ENCODE measurements at places on chromosomes 3 and 15. TPM values are rescaled to one million over a fixed set of nuclear protein-coding genes. Genes with fewer than 3 reads are reported as not detected.

DNA sequence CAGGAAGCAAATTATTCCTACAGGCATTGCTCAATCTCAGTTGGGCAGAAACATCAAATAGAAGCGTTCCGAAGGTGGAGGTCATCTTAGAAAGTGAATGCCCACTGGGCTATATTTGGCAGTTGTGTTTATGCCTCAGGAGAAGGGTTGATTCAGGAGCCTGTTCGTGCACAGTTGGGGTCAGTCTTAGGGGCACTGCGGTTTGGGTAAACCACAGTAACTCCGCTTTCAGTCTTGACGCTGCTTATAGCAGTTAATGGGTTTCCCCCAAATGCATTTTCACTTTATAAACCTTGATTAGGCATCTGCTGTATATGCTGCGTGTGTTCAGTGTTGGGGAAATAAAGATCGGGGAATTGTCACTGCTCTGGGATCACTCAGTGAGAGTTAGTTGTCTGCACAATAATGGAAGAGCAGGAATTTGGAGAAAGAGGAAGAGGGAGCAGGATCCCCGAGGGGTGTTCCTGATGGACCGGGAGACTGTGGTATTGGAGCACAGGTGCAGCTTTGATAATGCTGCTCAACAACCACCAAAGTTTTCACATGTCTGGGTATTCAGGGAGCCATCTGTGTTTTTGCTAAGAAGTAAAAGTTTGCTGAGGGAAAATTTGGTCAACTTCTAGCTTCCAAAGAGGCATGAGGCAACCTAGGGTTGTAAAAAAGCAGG is 124.3 kb upstream of the EIF1B start:
- no peak overlapping the region for H3K4me3 ChIP-seq
- DNase-seq: no peak
- H3K27ac ChIP-seq: no peak overlapping the region
- H3K4me1 ChIP-seq: peaks cover 4% of the 10 kb centered on the region
- H3K36me3 ChIP-seq: peaks cover 9% of the 10 kb centered on the region

DNA sequence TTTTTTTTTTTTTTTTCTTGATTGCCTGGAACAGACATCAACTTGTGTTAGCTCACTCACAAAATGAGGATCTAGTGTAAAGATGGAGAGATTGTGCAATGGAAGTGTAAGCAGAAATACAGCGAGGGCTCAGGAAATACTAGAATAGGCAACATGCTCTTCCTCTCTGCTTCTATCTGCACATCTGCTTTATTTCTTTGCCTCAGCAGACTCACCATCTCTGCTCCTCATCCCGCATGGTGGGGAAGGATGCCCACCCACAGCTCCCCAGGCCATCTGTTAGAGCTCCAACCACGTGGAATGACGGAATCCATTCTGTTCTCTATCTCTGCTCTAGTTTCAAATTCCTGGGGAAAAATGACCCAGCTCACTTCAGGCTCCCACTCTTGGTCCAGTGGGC is 128.0 kb upstream of the ADAMTS9 start:
- H3K36me3 ChIP-seq: no peaks in the 10 kb centered on the region
- H3K4me3 ChIP-seq: no peak overlapping the region
- no peak for DNase-seq
- H3K4me1 ChIP-seq: peaks cover 4% of the 10 kb centered on the region
- H3K27ac ChIP-seq: peak overlapping the region; percentile 67

- H3K4me3 ChIP-seq: no peak overlapping the region
- no peaks in the 10 kb centered on the region for H3K27me3 ChIP-seq
- H3K4me1 ChIP-seq: peaks cover 17% of the 10 kb centered on the region
- H3K36me3 ChIP-seq: no peaks in the 10 kb centered on the region
- H3K27ac ChIP-seq: no peak overlapping the region
These were observed 111.0 kb downstream of the RFTN1 start for GRCh38 chr3:16402451-16402850.

The HIGD2B gene
- not detected for total RNA-seq

The MAP6D1 gene
- total RNA-seq: 17.1 TPM
